ENCODE measurements at places on chromosomes 5 and 9.

DNA sequence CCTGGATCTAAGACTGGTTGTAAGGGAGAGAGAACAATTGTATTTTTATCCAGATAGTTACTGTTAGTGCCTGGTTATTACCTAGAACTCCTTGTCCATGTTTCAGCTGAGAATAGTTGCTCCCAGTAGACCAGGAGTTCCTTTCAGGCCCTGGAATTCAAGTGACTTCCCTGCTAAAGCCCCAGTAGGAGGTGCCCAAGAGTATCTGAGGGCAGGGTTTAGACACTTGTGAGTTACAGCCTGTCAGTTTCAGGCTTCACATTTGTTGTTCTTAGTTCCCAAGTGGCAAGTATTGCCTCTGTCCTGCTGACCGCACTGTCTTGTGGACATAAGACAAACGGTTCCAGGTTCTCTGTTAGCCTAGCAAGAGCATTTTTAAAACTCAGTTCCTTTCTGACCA is 743.9 kb upstream of the SEMA6A start:
- DNase-seq = peak; percentile 19

- no peak for DNase-seq
These were observed 1787.7 kb downstream of the EFNA5 start for GRCh38 chr5:105882956-105883481.

DNA sequence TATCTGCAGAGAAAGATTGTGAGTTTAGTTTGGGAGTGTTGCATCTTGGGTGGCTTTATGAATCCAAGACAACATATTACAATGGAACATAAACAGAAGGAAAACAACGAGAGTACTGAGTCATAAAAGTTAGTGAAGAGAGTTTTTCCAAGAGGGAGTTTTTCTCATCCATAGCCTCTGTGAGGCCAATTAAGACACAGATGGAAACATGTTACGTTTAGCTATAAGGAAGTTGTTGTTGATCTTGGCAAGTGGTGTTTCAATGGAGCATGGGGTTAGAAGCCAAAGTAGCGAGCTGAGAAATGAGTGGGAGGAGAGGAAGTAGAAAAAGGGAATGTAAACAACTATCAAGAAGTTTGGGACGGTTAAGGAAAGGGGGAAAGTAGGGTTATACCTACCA is 53.3 kb upstream of the SPATA31D4 start:
- no peak for DNase-seq

GRCh38 chr9:33127881-33128280 is 39.3 kb downstream of the B4GALT1 start:
- no peak for DNase-seq
